Stimulated activated CD4-positive, alpha-beta T cell treated with anti-CD3 and anti-CD28 coated beads, Interleukin-1b, Interleukin-23, amount 100 ng/mL, for 4 hours (primary cell): ENCODE measurements at places on chromosomes 7 and 10.

DNA sequence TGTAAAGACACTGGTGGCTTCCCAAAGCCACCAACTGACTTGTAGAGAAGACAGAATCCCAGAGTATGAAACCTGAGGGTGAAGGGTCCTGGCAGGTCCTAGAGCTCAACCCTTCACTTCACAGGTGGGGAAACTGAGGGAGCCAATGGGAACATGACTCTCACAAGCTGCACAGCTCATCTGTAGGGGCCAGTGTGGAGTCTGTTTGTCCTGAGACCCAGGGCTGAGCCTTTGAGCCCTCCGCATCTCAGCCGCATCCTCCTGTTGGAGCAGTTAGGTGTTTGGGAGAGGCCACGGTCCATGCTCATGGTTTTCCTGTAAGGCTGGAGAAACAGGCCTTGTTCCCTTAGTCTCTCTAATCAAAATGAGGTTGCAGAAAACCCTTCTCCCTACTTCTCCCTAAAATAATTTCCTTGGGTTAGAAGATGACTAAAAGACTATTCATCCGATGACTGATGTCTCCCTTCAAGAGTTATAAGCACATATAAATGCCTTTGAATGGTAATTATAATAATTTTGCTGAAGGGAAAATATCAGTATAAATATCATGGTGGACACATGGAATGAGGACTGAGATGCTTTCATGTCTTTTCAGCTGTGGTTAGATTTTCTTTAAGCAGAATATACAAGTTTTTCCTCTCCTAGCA is 10.3 kb downstream of the HTRA1 start:
- DNase-seq: no peak

DNA sequence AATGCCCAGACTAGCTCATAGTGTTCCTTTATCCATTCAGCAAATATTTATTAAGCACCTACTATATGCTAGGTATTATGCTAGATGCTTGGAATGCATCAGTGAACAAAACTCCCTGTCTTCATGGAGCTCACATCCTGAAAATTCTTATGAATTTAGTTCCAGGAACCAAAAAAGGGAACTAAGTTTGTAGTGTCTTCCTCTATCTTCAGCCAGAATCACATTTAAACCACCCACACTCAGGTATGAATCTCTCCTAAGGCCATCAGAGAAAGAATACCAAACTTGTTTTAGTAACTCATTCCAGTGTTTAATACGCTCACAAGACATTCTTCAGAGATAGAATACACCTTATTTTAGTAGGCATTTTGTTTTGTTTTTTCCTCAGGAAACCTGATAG is 10.1 kb upstream of the EGR2 start:
- no peak for DNase-seq

GRCh38 chr7:69906283-69906995 is 308.2 kb downstream of the AUTS2 start:
- no peak for DNase-seq

GRCh38 chr10:63822496-63822895 is 301.3 kb downstream of the REEP3 start:
- no peak for DNase-seq

- DNase-seq: no peak
These were observed 213.7 kb downstream of the GRID1 start for GRCh38 chr10:86152911-86153310.

DNA sequence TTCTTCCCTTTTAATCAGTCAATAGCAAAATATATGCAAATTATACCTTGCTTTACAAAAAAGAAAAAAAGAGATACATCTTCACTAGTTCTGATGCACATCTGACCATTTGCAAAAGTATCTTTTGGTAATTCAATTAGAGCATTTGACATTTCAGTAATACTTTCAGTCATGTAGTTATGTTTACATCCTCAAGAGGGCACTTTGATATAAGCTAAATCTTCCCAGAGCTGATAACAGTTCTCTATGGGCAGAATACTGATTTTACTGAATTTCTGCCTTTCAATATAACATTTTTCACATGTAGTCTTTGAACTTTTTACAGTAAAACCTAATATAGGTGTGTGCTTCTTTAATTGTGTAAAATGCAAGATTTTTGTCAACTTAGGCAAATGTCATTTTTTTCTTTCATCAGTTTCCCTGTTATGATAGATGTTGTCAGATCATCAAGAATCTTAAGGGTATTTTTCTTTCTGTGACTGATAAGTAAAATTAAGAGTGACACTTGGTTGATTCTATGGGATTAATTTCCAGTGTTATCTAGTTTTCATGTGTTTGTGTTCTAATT is 703.5 kb upstream of the SEMA3D start:
- DNase-seq: no peak

- no peak for DNase-seq
These were observed 111.5 kb downstream of the SEMA3C start for GRCh38 chr7:80807166-80807900.

- no peak for DNase-seq
These were observed 117.7 kb downstream of the PFKFB3 start for GRCh38 chr10:6320320-6321010.

- DNase-seq: no peak
These were observed 997.9 kb upstream of the POT1 start for GRCh38 chr7:125927556-125927955.

GRCh38 chr7:28107960-28108359 is 72.6 kb downstream of the JAZF1 start:
- DNase-seq: no peak

- DNase-seq: no peak
These were observed 20.4 kb upstream of the BLOC1S2 start for GRCh38 chr10:100306861-100307260.

GRCh38 chr10:112409299-112409698 is 35.4 kb downstream of the ACSL5 start:
- no peak for DNase-seq

GRCh38 chr7:45649560-45650346 is 75.6 kb downstream of the ADCY1 start:
- no peak for DNase-seq

GRCh38 chr7:98223351-98223897 is 12.2 kb downstream of the BHLHA15 start:
- DNase-seq: no peak

- DNase-seq: no peak
These were observed 808 bp downstream of the C10orf71 start for GRCh38 chr10:49299816-49300139.
